ENCODE measurements at places on chromosomes 1 and 21.

GRCh38 chr21:45162809-45163208 lies 88.4 kb downstream of the ADARB1 start:
- DNase-seq: no peak

DNA sequence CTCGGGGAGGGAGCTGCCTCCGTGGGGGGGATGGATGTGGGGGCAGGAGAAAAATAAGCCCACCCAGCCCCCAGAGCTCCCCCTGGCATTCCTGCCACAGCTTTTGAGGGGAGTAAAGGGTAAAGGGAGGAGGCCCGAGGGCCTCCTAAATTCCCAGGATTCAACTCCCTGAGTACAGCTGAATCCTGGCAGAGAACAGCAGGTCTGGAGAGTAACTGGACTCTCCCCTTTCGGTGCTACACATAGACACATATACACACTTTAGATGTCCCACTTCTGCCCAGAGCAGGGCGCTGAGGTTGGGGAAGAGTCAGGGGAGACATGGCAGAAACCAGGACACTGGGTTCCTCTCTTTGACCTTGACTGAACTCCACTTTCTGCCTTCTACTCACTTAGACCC lies 3.0 kb downstream of the KIRREL1 start:
- DNase-seq: no peak

DNA sequence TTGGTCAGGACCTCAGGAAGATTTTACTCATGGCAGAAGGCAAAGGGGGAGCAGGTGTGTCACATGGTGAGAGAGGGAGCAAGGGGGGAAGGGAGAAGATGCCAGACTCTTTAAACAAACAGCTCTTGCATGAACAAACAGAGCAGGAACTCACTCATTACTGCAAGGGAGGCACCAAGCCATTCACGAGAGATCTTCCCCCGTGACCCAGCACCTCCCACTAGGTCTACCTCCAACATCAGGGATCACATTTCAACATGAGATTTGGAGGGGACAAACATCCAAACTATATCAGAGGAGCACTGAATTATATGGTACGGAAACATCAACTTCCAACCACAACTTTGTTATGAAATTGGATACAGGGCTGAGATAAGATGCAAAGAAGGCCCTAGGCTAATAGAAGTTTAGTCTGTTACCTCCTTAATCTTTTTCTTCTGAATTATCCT lies 164.9 kb downstream of the ST6GALNAC3 start:
- DNase-seq: no peak

GRCh38 chr1:115325874-115326273 lies 12.2 kb downstream of the NGF start:
- no peak for DNase-seq

DNA sequence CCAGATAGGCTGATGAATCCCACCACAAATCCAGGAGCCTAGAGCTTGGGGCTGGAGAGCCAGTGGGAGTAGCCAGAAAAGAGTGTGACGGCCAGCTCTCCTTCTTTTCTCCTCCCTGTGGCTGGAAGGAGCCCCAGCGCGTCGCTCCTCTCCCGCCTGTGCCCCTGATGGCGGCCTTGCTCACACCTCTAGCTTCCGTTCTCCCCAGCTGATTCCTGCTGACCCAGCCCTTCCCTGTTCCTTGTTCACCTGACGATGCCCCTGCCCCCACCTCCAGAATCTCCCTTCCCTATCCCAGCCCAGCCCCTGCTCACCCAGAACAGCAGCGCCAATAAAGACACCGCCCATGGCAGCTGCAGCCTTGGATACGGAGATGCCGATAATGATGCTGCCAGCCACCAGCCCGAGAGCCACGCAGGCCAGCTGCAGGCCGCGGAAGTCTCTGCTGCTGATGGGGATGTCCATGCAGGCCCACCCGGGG lies 656 bp downstream of the KNCN start:
- DNase-seq: no peak

DNA sequence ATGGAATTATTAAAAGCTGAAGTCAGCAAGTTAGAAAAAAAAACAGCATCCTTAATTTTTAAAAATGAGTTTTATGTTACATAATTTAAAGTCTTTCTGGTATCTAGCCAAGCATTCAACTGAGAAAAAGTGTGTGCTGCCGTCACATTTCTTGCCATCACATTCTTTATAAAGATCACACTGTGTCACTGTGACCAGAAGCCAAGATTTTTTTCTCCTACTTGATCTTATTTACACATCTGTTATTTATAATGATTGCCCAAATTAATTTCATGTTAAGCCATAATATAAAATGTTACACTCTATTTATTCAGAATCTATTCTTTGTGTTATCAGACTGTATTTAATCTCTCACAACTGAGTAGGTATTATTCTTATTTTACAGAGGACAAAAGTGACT lies 1603.7 kb downstream of the PLA2G4A start:
- no peak for DNase-seq

DNA sequence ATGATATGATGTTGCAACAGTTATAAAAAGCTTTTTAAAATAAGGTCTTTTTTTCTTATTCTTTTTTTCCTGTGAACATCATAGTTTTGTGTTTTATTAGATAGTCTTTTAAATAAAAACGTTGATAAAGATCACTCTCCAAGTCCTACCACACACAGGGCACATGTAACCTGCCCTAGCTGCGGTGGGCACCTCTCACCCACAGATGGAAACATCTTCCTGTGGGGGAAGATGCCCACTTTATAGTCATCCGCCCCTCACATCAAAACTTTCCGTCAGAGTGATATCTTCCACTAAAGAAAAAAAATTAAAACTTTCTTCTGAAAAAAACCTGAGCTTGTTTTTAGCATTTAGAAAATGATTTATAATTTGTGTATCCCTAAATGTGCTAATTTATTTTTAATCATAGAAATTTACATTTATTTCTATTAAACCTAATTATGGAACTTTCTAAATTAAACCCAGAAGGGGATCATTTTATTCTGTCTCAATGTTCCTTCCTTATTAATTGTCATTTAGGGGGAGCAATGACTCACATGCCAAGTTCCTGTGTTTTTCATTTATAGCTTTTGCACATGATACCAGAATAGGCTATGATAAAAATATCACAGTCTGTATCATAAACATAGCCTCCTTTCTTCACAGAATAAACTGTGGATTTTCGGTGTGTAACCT lies 24.7 kb downstream of the TNFRSF9 start:
- no peak for DNase-seq

- DNase-seq: no peak
These were observed 49.0 kb upstream of the ACOT11 start for GRCh38 chr1:54499097-54499359.

DNA sequence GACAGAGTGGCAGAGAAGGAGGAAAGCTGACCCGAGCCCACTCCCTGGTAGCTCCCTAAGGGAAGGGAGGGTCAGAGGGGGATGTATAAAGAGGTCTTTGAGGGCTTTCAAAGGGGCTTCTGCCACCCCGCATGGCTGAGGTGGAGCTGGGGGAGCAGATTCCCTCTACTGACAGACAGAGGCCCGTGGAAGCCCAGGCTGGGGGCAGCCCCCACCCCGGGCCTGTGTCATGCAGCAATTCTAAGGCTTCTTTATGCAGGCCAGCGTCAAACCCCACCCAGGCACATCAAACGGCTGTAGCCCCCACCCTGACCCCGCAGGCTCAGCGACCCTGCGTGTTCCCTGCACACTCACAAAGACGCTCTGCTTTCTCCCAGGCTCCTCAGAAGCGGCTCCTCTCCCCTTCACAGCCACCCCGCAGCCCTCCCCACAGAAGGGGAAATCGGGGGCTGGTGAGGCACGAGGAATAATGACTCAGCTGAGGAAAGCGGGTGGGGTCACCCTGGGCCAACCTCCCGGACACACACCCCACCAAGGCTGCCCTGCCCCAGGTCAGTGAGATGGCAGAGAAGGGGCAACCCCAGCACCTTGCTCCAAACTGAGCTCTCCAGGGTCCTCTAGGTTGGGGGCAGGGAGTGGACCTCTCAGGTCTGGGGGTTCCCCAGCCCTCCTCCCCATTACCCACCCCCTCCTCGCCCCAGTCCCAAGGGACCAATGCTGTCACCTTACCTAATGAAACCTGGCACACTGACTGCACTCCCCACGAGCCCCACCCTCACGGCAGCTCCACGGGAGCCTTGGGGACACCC lies 10.8 kb downstream of the SLC45A3 start:
- DNase-seq: no peak

- DNase-seq: peak; percentile 98
These were observed 28.5 kb upstream of the ECE1 start for GRCh38 chr1:21318714-21319159.

DNA sequence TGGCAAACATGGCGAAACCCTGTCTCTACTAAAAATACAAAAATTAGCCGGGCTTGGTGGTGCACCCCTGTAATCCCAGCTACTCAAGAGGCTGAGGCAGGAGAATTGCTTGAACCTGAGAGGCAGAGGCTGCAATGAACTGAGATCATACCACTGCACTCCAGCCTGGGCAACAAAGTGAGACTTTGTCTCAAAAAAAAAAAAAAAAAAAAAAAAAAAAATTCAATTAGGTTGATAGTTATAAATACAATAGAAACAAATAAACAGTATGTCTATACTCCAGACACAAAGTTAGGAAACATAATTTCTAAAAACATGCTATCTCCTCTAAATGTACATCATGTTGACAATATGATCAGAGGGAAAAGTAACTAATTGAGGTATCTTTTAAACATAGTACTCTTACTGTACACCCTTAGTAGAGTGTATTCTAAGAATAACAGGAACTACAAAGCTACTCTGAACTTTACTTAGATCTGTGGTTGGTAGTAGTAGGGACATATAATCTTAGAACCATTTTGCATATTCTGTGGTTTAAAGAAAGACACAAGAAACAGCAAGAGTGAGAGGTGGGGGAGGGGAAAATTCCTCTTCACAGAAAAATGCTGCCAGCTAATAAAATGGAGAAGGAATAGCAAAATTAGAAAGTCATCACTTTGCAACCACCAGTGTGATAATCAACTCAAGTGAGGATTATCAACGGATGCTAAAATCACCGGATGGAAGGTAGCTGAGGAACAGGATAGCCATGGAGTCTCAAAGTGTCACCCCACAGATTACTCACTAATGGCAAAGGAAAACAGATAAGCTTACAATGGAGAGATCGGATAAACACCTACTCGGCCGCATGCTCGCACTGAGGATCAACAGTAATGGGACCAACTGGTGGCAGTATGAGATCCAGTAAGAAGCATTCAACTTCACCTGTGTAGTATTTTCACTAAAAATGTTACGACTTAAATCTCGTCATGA lies 35.0 kb downstream of the MTOR start:
- no peak for DNase-seq

DNA sequence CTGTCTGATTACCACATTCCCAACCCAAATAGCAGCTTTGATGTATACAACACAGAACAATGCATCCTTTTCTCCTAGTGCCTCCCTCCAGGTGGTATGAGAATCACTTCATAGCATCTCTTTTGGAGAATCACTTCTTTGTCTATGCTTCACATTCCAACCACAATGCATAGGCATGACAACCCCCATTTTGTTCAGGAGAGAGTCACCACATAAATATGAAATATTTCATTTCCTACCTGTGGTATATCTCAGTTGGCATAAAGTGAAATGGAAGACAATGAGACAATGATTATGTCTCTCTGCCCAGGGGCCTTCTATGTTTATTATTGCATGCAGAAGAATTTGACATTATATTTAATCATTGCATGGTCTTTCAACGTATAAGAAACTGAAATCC lies 112.2 kb downstream of the BRINP2 start:
- DNase-seq: no peak

- no peak for DNase-seq
These were observed 8.8 kb upstream of the FGGY start for GRCh38 chr1:59288046-59288445.

DNA sequence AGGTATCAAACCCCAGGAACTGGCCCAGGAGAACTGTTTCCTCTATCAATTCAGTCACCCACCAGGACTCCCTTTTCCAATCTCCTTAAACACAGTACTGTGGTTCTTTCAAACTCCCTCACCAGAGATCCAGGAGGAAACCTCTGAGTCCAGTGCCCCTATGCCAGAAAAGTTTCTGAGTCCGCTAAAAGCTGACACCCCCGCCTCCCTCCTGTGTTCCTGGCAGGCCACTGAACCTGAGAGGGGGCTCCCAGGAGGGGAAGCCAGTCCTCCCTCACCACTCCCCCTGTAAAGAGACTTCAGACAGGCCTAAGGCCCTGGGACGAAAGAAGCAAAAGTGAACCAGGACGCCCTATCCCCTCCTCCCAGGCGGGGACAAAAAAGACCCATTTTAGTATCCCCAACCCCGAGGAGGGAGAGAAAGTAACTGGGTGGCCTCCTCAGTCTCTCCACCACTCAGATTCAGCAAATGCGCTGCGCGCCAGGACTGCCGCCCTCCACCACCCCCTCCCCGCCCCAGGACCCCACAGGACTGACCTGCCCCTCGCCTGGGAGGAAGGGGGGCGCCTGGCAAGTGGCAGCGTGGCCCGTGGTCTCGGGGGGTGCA lies 624 bp downstream of the SLC41A1 start:
- DNase-seq: peak; percentile 70

DNA sequence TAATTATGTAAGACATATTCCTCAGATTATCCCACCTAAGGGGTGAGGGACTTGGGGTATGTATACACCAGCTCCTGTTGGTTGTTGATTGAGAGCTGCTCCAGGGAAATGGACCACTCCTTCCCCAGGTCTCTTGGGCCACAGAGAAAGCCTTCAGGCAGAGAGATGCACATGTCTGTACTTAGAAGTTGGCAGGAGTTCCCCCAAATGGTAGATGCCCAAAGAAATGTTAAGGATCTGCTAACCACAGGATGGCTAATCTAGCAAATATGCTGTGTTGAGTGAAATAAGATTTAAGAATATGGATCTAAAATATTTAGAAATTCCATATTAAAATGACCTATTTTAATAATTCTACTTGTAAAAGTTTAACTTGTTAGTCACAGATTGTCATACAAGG lies 100.8 kb upstream of the DNAH14 start:
- DNase-seq: no peak

GRCh38 chr1:154813846-154814505 lies 56.1 kb downstream of the KCNN3 start:
- no peak for DNase-seq

DNA sequence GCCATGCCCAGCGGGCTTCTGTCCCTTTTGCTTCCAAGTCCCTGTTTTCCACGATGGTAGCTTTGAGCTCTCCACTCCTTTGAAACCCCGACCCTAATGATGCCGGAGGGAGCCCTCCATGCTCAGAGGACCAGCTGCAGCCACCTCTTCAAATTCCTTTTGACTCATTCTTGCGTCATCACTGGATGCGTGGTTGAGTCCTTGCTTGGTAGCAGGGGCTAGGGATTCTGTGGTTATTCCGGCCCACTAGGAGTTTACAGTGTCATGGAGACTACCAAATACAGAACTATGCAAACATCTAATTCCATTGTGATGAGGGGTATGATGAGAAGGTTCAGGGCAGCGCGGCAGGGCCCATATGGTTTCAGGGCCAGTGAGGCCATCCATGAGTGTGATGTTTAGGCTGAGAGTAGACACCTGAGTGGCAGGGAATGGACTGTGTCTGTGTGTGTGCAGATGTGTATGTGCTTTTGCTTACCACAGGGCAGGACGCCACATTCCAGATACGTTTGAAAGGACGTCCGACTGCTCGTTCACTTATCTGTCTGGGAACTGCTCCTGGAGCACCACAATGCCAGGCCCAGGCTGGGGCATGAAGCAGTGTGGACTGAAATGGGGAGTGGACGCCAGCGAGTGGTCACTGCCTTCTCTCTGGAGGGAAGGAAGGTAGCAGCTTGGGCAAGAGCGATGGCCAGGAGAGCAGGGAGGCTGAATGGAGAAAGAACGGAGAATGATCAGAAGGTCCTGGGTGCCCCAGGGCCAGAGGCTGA lies 30.4 kb upstream of the ZBTB21 start:
- peak; percentile 74 for DNase-seq

GRCh38 chr1:92877792-92878191 lies 46.0 kb downstream of the RPL5 start:
- DNase-seq: no peak
